ENCODE measurements at places on chromosomes 3 and 15.

GRCh38 chr3:136444581-136444980 is 194.4 kb downstream of the PCCB start:
- no peak for DNase-seq

DNA sequence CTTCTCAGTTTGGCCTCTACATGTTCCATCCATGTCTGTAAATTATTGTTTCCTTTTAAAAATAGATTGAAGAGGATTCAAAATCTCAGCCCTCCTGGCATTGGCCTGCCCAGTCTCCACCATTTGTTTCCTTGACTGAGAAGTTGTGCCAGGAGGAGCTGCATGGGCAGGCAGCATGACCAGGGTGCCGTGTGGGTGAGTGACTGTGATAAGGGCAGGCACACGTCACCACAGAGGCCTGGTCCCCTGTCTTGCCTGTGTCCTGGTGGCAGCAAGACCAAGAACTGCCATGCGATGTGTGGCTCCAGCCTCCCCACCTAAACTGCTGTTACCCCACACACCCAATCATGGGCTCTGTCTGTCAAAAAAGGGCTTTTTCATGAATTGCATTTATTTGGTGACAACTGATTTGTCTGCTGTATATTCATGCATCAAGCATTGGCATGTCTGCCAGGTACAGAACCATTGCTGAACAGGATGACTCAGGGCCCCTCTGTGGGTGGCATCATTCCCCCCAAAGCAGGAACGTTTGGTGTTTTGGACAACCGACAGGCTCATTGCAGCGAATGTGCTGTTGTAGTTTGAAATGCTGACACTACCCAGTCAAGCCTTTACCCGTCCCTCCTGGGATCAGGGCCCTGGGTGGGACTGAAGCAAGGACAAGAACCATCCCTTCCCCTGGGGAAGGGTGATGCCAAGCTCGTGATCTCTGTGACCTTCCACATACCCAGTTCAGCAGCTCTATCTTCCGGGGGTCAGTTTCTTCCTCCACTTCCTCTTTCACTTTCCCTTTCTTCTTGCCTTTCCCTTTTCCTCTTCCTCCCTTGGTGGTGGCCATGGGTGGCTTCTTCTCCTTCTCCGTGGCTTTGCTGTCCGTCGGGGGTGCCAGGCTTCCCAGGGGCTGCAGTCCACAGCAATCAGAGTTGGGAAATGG is 51.6 kb downstream of the TRPM1 start:
- no peak for DNase-seq

GRCh38 chr3:60246361-60246760 is 1004.9 kb downstream of the FHIT start:
- no peak for DNase-seq

DNA sequence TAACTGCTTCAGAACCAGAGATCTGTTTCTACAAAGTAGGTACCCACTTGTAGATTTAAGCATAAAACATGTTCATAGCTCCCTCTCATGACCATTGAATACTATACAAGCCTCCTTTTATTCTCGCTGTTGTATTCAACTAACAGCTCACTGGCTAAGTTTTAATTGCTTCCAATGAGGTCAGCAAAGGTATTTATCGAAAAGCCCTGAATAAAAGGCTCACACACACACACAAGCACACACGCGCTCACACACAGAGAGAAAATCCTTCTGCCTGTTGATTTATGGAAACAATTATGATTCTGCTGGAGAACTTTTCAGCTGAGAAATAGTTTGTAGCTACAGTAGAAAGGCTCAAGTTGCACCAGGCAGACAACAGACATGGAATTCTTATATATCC is at the start of gene FGF7:
Gene FGF7, plus strand, starts transcription at position 222 of the 400 bp plus-strand sequence. CDS start 1,056 bp downstream, outside the sequence.
- no peak for DNase-seq
